Lower leg skin (tissue), 4 donors: ENCODE measurements at places on chromosomes 7 and 10.

DNA sequence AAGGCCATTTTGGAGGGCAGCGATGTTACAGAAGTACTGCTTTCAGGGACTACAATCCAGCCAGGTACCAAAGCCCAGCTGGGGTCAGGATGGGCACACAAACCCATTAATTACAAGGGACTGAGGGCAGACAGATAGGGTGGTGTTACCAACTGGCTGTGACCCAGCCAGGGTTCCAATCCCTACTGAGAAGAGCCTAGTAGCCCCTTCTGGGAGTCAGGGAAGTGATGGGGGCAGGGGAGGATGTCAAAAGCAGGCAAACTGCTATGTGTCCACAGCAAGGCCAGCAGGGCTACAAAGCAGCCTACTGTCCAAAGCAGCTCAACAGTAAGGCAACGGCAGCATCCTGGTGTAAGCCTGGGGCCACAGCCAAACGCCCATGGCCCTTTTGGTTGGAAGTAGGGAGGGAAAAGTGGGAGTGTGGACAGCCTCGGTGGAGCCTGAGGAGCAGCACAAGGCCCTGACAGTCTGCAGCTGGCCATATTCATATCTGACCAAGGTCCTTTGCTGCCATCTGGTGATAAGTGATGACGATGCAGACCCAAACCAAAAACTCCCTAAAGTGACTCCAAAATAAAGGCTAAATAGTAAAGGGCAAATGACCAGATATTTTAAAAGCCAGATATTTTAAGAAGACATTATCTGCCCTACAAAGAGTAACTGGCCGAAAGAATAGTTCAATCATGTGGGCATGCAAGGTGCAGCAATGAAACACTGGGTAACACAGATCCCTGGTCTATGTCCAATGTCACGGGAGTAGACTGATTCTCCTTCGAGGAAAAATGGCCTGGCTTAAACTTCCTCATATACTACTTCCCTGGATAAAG is 56.9 kb downstream of the XPNPEP1 start:
- DNase-seq: peak; percentile 62

DNA sequence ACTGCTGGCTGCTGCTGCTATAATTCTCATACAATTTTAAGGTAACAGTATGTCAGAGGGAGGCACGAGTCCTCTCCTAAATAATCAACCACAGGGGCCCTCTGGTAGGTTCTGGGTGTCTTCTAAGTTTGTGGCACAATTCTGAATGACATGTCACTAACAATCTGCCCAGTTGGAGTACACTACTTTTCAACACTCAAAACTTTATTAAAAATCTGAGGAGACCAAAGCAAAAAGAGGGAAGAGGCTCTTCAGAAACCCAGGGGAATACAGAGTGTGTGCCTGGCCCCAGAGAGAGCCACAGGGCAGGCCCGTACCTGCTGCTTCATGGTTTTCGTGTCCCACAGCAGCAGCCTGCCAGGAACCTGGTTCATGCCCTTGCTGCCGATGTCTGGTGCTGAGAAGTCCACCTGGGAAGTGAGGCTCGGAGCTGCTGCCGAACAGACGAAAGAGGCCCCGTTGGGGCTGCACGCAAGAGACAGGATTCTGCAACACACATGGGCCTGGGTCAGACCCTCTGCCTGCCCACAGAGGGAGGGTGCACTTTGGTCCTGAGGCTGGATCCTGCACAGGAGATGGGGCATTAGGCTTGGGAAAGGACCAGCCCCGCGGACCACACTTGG is 18.3 kb downstream of the WDR91 start:
- no peak for DNase-seq

- DNase-seq: no peak
These were observed 21.9 kb downstream of the ERLIN1 start for GRCh38 chr10:100163704-100164621.

- no peak for DNase-seq
These were observed 792.6 kb upstream of the C7orf33 start for GRCh38 chr7:147798001-147798400.

DNA sequence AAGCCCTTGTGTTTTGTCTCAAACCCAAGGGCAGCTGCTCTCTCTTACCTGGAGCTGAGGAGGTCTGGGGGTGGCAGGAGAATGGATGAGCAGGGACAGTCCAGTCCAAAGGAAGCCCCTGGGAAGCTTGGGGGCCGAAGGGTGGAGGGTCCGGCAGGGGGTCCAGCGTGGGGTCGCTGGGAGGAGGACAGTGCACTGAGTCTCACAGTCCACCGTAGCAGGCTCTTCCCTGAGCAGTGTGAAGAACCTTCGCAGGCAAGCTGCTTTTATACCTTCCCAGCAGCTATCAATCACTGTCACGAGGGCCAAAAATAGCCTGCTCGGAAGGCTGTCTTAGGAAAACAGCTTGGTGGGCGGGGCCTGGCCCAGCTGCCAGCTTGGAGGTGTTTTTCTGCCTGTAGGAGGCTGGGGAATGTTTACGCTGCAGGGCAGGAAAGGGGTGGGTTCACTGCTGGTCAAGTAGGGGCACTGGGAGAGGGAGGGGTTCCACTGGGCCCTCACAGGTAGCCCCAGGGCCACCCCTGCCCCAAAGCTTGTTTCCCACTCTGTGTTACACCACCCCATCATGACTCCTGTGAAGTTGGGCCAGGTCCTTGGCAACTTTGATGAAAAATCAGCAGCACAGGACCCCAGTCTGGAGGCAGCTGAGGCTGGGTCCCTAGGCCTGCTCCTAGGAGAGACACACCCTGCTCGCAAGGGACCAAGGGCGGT is at the start of gene DEPP1:
DEPP1 (minus strand) TSS at position 240 of the 711 bp plus-strand sequence. CDS start 779 bp downstream, outside the sequence.
- DNase-seq: peak; percentile 90

DNA sequence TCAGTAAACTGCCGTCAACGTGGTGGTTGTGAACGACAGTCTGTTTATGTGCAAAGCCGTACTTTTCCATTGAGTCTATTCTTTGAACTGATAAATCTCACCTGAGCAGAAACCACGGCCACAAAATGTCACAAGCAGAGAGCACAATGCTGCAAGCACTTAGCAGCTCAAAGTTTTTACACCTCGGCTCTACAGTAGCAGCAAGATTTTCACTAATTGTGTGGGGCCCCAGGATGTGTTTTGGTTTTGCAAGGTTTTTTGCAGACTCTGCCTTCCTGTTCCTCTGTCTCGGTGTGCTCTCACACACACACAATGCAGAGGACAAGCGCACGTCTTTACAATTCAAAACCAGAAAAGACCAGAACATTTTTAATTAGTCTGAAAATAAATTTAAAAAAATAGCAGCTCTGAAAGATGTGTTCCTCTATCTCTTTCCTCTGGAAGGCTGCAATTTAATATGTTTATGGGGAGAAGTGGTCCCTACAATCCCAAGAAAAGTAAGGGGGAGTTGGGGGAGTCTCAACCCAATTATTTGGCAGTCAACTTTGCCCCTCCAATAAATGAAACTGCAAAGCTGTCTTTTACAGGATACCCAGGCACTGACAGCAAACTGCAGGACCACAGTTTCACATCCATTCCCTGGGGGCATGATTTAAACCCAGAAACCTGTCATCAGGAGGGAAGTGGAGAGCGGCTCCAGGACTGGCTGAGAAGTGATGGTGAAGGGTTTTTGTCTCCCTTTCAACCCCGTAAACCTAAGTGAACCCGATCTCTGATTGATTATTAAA is 73.8 kb upstream of the SFMBT2 start:
- DNase-seq: peak; percentile 52

DNA sequence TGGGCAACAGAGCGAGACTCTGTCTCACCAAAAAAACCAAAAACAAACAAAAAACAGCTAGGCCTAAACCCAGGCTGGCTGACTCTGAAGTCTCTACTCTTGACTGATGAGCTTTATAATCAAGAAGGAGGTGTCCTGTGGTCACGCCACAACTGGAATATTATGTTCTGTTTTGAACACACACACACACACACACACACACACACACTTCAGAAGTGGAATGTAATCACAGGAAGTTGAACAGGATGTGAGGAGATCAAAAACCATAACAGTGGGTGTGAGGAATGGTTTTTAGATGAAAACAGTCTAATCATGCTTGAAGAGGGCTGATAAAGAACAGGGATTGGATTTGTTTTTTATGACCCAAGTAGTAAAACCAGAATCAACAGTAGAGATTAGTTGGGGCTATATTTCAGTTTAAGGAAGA is 51.1 kb upstream of the IL6 start:
- no peak for DNase-seq

DNA sequence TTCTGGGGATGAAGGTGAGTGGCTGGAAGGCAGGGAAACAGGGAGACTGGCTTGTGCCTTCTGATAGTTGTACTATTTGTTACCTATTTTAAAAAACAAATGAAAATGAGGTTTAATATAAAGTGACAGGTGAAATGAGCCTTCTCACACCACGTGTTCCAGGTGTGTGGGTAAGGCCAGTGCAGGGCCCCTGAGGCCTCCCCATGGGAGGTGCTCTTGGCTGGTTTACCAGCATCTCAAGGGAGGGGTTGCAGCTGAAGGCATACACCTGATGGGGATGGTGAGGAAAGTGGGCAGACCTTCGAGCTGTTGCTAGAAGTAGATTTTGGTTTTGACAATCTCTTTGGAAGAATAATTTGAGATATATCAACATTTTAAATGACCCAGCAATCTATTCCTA is 103.6 kb downstream of the ARHGAP22 start:
- DNase-seq: peak; percentile 50

GRCh38 chr10:129548600-129548999 is 81.6 kb downstream of the MGMT start:
- no peak for DNase-seq

DNA sequence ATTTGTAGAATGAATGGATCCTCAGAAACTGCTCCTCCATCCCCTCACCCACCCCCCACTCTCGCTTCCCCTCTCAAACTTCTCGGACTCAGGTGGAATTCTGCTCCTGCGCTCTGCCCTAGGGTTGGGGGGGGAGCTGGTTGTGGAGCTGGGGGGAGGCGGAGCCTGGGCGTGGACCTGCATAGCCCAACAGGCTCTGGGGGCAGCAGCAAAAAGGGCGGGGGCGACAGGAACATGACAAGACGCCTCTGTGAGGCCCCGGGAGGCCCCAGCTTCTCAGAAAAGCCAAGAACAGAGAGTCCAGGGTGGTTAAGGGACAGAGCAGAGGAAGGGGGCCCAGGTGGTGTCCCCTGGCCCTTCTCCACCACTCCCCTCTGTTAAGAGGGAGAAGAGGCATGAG is 3.5 kb downstream of the TSC22D4 start:
- no peak for DNase-seq

DNA sequence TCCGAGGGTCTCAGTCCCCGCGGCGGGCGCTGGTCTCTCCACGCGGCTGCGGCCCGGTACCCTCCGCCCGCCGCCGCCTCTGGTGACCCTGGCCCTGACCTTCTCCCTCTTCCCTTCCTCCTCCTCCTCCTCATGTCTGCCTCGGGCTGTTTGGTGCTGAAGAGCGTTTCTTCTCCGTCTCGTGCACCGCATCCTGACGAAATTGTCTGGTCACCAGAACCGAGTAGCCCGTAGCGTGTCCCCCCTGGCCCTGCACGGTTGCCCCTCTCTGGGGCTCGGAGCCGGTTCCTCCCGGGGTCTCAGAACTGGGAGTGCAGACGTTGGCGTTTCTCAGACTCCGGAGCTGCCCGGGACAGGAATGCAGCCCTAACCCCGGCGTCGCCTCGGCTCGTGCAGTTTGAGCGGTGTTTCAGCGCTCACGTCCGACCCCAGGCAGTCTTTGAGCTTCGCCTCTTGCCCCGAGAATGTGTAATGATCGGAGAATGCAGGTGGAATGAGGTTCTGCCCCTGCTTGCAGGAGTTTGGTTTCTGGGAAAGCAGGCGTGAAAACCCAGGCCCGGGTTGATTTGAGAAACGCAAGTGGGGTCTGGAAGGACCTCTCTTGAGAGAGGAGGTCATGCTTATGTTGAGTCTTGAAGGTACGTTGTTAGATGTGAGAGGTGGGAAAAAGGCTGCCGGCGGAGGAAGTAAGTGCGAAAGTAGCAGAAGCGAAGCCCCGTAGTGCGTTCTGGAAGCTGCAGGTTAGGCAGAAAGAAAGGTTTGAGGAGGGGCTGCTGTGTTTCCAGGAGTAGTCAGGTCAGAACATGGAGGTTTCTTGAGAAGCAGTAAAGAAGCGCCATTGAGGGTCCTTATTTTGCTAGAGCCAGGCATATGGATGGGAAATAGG is 743 bp downstream of the RBM17 start:
- DNase-seq: no peak

DNA sequence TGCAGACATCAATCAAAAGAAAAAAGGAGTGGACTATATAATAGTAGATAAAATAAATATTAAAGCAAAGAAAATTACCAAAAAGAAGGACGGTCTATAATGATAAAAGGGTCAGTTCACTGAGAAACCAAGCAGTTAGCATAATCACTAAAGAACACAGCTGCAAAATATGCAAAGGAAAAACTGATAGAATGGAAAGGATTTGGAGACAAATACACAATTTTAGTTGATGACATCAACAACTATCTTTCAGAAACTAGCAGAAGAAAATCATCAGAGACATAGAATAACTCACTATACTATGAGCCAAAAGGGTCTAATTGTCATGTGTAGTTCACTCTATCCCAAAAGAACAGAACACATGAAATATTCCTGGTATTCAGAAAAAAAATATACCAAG is 316.4 kb upstream of the IGFBP3 start:
- no peak for DNase-seq

GRCh38 chr10:54914049-54914448 is 113.0 kb upstream of the PCDH15 start:
- DNase-seq: no peak

- no peak for DNase-seq
These were observed 128.4 kb upstream of the BTBD16 start for GRCh38 chr10:122142641-122143237.

DNA sequence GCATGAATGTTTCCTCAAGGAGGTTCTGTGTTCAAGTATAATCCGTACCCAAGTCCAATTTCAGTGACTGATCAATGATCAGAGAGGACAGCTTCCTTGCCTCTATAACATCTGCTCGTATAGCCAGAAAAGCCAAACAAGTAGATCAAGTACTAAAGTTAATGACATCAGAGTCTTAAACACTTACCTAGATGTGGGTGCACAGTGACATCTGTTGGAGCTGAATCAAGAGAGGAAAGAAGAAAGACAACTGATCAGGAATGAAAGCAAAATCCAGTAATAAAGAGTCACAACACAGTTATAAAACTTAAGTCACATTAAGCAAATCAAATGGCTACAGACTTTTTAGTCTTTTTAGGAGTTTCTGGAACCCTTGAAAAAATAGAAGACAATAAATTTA is 236.5 kb downstream of the RELN start:
- DNase-seq: no peak

DNA sequence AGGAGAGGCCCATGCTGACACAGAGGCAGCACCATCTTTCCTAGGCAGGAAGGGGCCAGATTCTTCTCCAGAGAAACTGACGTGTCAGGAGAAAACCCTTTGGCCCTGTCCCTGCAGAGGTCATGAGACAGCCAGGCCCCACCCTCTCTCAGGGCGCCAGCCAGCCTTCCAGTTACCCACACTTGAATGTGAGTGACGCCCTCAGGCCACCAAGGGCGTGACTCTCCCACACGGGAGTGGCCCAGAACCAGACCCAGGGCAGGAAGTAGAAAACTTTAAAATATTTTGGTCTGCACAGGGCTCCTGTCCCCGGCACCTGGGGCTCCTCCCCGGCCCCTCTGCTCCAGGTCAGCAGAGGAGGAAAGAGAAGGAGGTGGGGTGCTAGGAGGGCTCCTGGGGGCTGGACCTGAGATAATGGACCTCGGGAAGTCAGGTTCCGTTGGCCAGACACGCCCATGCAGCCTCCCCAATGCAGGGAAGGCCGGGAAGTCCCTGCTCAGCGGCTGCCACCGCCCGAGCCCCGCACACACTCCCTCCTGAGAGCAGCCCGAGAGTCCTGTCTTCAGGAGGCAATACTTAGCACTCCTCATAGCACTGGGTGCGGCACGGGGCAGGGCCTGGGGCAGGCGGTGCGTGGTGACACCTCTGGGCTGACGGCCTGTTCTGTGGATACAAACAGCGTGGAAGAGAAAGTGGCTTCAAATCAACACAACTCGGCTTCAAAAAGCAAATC is 67.0 kb upstream of the CFAP46 start:
- peak; percentile 85 for DNase-seq

GRCh38 chr7:57205000-57205399 is 72.8 kb upstream of the ZNF479 start:
- DNase-seq: peak; percentile 40
